ENCODE measurements at places on chromosomes 3 and 15.
A peak's percentile ranks its signal among the peaks of the same experiment; 100 is the strongest.

GRCh38 chr3:52396011-52396906, 48.6 kb downstream of the SEMA3G start:
- DNase-seq = peak; percentile 57

- DNase-seq = no peak
These were observed 259.4 kb downstream of the TLE3 start for GRCh38 chr15:69838338-69838737.

GRCh38 chr3:150083655-150084042, 113.0 kb upstream of the PFN2 start:
- peak; percentile 78 for DNase-seq

DNA sequence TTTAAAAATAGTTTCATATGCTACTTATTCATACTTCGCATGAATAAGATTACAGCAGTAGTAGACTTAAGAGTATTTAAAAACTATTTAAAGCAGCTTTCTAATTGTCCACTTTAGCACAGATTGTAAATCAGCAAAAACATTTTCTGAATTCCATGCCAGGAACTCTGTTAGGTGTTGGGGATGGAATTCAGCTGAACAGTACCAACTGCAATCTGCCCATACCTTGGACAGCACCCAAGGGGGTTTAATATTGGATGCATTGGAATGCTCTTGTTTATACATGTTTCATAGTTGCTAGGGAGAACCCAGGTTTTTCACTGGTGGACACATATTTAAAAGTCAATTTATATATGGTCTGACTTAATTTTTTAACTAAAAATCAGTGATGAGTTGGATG, 74.8 kb downstream of the PPM1L start:
- DNase-seq = peak; percentile 14

DNA sequence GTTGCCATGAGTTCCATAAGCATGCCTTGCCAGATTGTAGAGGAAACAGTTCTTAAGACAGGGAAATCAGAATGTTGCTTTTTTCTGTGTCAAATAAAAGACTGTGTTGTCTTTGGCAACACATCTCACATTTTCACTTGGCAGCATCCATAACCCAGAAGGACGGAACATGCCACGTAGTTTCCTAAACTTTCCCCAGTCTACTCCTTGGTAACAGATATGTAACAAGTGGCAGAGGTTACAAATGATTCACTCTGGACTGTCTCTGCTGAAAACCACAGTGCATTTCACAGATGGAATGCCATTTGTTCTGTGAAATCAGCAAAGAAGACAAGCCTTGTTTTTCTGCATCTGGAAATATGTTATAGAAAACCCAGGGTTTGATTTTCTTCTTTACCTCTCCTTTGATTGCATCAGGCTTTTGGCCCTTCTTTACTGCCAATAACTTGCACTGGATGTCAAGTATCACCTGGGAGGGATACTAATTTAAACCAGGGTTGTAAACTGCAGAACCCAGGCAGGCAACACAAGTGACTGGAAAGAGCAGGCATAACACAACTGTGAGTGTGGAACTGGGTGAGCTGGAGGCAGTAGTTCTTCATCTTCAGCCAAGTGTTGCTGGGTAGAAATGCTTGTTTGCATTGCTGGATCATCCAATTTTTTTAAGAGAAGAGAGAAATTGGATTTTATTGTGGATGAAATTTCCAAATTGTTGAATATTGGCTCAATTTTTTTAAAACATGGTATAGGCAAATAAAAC, 124.4 kb upstream of the FOXB1 start:
- DNase-seq = no peak

- no peak for DNase-seq
These were observed 14.6 kb upstream of the PLA2G4E start for GRCh38 chr15:42035435-42035761.

GRCh38 chr3:123790254-123791072, 93.7 kb downstream of the MYLK start:
- DNase-seq = no peak

All from kidney (tissue), 22 donors.